Nucleus accumbens (tissue), 56 donors: ENCODE measurements at places on chromosomes 3 and 15.

GRCh38 chr3:25463836-25464418, 35.9 kb downstream of the RARB start:
- no peak for DNase-seq

GRCh38 chr15:70474471-70475406, 288.6 kb downstream of the UACA start:
- DNase-seq, result no peak

DNA sequence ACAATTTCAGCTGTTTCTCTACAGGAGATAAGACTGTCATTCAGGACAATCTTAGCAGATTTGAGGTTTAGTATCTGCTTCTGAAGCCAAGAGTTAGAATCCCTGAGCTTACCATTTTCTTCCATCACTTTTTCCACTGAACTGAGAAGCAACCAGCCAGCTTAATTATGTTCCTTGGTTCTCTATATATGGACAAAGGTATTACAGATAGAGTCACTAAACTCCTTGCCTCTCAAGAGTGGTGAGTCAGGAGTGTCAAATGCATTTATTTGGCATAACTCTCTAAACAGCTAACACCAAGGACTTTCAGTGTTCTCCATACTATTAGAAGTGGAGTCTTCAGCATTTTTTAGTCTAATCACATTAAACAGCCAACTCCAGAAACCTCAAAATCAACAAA, 239.3 kb downstream of the ALCAM start:
- no peak for DNase-seq

- no peak for DNase-seq
Observed at GRCh38 chr3:16179771-16180736, 5.6 kb downstream of the GALNT15 start.

DNA sequence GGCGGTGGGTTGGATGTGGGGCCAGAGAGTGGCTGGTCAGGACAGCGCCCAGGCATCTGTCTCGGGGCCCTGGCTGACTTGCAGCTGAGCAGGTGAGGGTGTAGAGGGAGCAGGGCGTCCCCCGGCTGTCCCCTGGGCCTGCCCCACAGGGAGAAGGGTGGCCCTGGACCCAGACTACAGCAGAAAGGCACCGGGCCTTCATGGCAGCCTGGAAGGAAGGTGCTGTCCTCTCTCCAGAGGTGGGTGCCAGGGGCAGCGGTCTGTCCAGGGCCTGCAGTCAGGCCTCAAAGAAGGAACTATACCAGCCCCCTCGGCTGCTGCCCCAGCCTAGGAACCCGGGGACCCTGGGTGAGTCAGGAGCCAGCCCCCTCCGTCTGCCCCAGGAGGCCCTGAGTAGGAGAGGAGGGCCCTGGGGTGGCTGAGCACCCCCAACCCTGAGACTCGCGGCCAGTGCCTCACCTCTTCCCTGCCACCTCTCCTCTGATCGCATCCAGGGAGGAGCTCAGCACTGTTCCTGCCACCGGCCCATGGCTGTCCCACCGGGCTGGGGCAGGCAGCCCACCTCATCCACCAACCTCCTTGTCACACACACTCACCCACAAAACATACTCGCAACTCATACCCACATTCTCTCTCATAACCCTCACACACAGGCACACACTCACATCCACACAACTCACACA, 133.5 kb downstream of the FBLN2 start:
- no peak for DNase-seq

GRCh38 chr3:124617177-124617576, 113.1 kb upstream of the UMPS start:
- no peak for DNase-seq
